Neuronal stem cell (in vitro differentiated cells): ENCODE measurements at places on chromosomes 1 and 21.

DNA sequence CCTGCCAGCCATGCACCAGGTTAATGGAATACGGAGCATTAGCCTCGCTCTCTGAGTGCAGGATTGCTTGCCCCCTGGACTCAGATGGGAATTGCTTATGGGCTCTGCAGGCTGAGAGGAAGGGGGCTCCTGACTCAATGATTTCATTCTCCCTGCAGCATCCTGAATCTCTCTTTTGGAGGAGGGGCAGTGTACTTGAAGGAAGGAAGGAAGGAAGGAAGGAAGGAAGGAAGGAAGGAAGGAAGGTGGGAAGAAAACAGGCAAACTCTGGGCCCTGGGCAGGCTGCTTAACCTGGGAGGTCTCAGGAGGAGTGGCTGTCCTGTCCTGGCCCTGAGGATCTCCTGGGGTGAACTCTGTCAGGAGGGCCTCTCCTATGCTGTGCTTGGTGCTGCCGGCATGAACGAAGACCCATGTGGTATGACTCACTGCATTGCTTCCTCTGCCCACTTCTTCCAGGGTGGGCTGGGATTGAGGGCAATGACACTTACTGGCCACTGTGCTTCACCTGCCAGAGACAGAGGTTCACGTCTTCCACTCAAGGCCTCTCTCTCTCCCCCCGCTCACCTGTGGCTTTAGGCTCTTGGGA is 257.1 kb upstream of the CSF3R start:
- peaks cover 13% of the 10 kb centered on the region for H3K4me1 ChIP-seq
- DNase-seq = no peak
- no peak overlapping the region for H3K4me3 ChIP-seq
- H3K27me3 ChIP-seq = no peaks in the 10 kb centered on the region

- no peaks in the 10 kb centered on the region for H3K4me1 ChIP-seq
- peaks cover 17% of the 10 kb centered on the region for H3K27me3 ChIP-seq
- no peak overlapping the region for H3K4me3 ChIP-seq
Measured at GRCh38 chr1:33878392-33878791, 14.5 kb downstream of the HMGB4 start.

- H3K4me1 ChIP-seq = no peaks in the 10 kb centered on the region
- no peaks in the 10 kb centered on the region for H3K27me3 ChIP-seq
- H3K4me3 ChIP-seq = no peak overlapping the region
- H3K36me3 ChIP-seq = no peaks in the 10 kb centered on the region
- no peak overlapping the region for H3K27ac ChIP-seq
- DNase-seq = no peak
Measured at GRCh38 chr1:78560811-78561210, 59.4 kb upstream of the IFI44L start.

DNA sequence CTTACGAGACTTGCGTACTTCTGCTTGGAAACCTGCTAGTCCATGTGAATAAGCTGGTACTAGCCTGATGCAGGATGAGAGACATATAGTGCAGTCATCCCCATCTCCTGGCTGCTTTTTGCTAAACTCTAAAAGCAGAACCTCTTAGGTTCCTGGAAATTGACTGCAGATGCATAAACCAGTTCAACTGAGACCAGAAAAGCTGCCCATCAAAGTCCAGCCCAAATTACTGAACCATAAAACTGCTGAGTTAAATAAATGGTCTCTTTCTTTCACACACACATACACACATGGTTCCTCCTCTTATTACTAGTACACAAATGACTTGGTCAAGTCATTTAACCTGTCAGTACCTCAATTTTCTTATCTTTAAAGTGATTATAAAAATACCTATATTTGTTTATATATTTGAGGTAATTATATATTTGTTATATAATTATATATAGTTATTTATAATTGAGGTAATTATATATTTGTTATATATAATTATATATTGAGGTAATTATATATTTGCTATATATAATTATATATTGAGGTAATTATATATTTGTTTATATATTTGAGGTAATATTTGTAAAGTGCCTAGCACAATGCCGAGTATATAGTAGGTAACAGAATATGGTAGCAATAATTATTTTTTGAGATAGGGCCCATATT is 25.2 kb upstream of the RABGAP1L start:
- H3K27ac ChIP-seq = no peak overlapping the region
- H3K4me3 ChIP-seq = no peak overlapping the region
- no peaks in the 10 kb centered on the region for H3K27me3 ChIP-seq
- H3K36me3 ChIP-seq = no peaks in the 10 kb centered on the region

DNA sequence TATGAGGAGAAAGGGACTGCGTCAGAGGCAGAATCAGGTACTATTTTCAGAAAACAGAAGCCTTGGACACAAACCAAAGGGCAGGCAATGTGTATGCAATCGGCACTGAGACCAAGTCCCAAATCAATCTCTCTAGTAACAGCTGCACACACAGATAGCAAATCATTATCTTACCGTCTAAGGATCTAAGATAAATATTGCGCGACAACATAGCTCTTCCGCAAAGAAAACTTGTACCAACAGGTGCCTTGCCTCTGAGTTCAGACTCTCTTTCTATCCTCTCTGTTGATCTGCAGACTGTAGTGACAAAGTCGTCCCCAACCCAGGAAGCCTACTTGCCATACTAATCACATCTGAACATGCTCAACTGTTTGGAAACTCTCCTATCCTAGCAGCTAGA is 22.6 kb upstream of the SAMD13 start:
- H3K4me1 ChIP-seq = no peaks in the 10 kb centered on the region
- H3K27ac ChIP-seq = no peak overlapping the region
- no peak for DNase-seq
- H3K36me3 ChIP-seq = no peaks in the 10 kb centered on the region
- no peak overlapping the region for H3K4me3 ChIP-seq

DNA sequence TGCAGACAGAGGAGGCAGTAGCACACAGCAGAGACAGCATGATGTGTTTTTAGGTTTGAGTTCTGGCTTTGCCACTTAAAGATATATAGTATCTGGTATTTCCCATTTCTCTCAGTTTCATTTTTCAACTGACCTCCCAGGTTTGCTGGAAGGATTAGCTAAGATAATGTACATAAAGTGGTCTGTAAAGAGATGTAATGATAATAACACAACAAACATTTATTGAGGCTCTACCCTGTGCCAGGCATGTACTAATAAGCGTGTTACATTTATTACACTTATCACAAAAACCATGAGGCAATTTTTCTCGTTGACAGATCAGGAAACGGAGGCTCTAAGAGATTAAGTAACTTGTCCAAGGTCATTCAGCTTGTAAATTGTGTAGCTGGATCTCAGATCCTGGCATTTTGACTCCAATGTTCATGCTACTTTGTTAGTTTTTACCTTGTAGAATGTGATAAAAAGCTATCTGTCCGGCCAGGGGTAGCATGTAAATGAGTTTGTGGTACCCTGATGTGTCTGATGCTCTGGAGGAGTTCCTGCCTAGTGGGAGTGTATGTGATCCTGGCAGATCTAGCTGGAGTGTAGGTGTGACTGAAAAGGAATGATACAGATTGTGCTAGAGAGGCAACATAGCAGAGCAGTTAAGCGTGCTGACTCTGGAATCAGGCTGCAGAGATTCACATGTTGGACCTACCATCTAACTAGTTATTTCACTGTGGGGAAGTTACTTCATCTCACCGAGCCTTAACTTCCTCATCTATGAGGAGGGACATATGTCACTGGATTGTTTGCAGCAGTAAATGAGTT is 146.6 kb downstream of the VPS13D start:
- no peaks in the 10 kb centered on the region for H3K27me3 ChIP-seq
- peaks cover 38% of the 10 kb centered on the region for H3K36me3 ChIP-seq
- no peak for DNase-seq
- no peak overlapping the region for H3K27ac ChIP-seq

- H3K27ac ChIP-seq = no peak overlapping the region
- no peaks in the 10 kb centered on the region for H3K27me3 ChIP-seq
- H3K4me1 ChIP-seq = no peaks in the 10 kb centered on the region
- no peak overlapping the region for H3K4me3 ChIP-seq
- no peak for DNase-seq
Measured at GRCh38 chr21:40472013-40472412, 374.9 kb downstream of the DSCAM start.

GRCh38 chr1:171922999-171923398 is 81.7 kb downstream of the DNM3 start:
- DNase-seq = no peak
- peaks cover 2% of the 10 kb centered on the region for H3K4me1 ChIP-seq
- H3K36me3 ChIP-seq = no peaks in the 10 kb centered on the region
- H3K27me3 ChIP-seq = no peaks in the 10 kb centered on the region
- no peak overlapping the region for H3K27ac ChIP-seq

GRCh38 chr1:3398396-3399140 is 55.9 kb upstream of the ARHGEF16 start:
- no peaks in the 10 kb centered on the region for H3K4me1 ChIP-seq
- no peak overlapping the region for H3K27ac ChIP-seq
- no peaks in the 10 kb centered on the region for H3K36me3 ChIP-seq
- no peak for DNase-seq
- peaks cover 42% of the 10 kb centered on the region for H3K27me3 ChIP-seq
- no peak overlapping the region for H3K4me3 ChIP-seq

DNA sequence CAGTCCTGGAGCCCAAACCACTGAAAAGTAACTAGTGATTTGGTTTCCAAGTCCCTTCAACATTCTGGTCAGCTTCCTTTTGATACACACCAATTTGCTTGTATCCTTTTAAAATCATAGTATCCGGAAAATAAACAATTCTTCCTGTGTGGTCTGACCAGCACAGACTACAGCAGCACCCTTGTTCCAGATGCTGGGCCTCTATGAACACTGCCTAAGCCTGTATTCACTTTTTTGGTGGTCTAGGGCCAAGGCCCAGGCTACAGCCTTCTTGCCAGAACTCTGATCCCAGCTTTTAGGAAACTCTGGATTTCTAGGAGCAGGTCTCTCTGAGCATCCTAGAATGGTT is 801 bp upstream of the DDAH1 start:
- H3K4me1 ChIP-seq = peaks cover 4% of the 10 kb centered on the region
- H3K36me3 ChIP-seq = no peaks in the 10 kb centered on the region
- DNase-seq = no peak

DNA sequence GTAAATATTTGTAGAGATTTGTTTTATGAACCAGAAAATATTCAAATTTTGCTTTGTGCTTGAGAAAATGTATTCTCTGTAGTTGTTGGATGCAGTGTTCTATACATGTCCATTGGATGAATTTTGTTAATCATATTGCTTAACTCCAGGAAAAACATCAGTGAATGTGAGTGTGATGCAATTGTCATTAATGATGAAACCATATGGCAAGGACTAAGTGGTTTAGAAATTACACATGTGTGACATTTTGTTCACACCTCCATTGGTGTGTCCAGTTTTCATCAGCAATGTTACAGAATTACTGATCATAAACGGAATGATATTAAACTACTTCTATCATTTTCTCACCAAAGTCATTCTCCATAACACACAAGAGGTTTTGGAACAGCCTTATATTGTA is 151.8 kb upstream of the ST6GALNAC5 start:
- no peak overlapping the region for H3K27ac ChIP-seq
- no peak overlapping the region for H3K4me3 ChIP-seq
- no peaks in the 10 kb centered on the region for H3K36me3 ChIP-seq
- H3K4me1 ChIP-seq = no peaks in the 10 kb centered on the region

DNA sequence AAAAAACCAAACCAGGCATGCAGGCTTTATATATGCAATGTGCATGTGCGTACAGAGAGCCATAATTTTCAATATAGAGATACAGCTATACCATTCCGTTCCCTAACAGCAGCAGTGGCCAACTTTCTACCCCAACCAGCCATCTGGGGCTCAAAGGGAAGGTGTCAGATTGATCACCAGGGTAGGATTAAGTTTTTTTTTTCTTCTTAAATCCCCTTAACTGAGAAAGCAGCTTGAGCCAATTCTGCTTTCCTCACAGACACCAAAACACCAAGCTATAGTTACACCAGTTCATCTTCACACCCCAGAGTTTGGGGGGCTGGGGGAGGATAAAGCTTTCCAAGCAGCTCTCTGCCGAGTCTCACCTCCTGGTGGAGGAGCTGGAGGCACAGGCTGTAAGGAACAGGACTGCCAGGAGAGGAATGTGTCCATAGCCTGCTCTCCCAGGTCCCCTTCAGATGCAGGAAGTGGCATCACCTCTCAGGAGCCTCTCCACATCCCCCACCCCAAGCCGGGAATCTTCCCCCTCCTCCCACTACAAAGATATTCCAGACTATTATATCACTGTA is 87.9 kb downstream of the SSBP3 start:
- H3K4me1 ChIP-seq = peaks cover 11% of the 10 kb centered on the region
- H3K27ac ChIP-seq = no peak overlapping the region
- no peak for DNase-seq
- H3K27me3 ChIP-seq = no peaks in the 10 kb centered on the region
- H3K4me3 ChIP-seq = no peak overlapping the region
